Stimulated activated CD4-positive, alpha-beta T cell treated with anti-CD3 and anti-CD28 coated beads, Interleukin-4, amount 100 ng/mL, for 48 hours (primary cell): ENCODE measurements at places on chromosomes 12 and 14.

- no peak for DNase-seq
These were observed 23.1 kb downstream of the VASH1 start for GRCh38 chr14:76784266-76784874.

DNA sequence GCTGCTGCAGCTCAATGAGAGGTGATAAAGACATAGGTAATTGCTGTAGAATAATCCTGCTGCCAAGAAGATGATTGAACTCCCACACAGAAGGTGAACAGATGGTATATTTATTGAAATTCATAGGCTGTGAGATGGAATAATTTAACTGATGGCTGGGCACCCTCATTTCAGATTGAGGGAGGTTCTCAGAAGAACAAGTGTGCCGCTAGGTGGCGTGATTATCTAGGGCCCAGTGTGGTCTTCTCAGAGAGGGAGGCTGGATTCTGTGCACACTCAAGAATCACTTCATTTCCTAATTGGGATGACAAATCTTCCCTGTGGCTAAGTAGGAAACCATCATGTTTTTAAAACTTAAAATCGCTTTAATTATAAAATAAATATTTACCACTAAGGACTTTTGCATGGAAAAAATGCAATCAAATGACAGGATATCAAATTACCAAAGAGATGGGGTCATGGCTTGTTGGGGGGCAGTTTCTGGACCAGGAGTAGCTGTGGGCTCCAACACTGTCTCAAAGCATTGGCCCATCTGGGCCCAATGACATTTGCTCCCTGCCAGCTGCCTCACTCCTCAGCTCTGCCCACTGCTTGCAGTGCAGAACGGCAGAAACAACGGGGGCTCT is 132.3 kb downstream of the SNAPC1 start:
- DNase-seq: peak; percentile 64

DNA sequence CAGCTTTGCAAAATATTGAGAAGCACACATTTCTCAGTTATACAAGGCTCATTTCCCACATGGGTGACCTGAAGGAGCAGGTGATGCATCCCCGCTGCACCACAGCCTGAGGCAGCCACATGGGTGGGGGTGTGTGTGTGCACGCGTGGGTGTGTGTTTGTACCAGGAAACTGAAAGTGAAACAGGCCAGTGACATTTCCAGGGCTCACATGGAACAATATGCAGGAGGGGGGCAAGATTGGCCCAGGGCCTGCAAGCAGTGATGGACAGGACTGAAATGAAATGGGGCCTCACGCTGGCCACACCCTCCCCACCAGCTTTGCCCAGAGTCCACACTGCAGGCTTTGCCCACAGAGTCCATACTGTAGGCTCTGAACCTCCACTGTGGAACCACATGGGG is 154.2 kb upstream of the PARP11 start:
- peak; percentile 49 for DNase-seq

GRCh38 chr12:107372229-107372658 is 278.9 kb upstream of the CRY1 start:
- no peak for DNase-seq

DNA sequence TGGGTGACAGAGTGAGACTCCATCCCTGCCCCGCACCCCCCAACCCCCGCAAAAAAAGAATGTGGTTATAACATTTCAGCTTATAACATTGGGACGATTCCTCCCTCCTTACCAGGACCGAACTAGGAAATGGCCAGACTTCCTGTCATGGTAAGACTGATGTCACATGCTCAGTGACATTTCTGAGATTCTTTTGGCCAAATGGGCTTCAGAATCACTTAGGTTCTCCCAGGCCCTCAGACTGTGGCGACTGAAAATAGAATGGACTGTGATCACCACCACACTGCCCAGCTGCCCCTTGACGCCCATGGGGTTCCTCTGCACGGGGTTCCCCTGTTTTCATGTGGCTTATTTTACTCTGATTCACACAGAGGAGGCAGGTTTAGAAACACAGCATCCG is 115.0 kb upstream of the EVL start:
- no peak for DNase-seq

DNA sequence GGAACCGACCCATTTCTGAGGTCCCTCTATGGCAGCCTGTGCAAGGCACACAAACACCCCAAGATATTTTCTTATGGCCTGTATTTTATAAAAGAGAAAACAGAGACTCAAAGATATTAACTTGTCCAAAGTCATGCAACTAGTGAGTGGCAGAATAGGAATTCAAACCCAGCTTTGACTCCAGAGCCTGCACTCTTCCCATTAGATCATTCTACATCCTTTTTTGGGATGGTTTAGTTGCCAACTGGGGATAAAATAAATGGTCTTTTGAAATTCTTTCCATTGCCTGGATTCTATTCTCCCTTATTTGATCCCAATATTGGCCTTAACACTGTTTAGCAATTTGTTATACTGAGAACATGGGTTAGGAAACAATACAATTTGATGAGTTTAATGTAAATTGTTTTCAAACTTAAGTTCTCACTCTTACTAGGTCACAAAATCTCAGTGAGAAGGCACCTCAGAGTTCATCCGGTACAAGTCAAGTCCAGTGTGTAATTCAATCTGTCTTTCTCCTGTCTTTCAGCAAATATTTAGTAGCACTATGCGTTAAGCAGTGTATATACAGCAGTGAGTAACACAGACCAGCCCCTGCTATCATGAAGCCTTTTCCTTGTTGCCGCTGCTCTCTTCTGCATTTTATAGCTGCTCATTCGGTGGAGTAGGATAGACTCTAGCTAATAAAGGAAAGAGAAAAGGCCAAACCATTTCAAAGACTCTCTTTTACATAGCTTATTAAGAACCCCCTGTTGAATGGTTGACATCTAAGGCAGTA is 162.1 kb upstream of the IFNG-AS1 start:
- no peak for DNase-seq

DNA sequence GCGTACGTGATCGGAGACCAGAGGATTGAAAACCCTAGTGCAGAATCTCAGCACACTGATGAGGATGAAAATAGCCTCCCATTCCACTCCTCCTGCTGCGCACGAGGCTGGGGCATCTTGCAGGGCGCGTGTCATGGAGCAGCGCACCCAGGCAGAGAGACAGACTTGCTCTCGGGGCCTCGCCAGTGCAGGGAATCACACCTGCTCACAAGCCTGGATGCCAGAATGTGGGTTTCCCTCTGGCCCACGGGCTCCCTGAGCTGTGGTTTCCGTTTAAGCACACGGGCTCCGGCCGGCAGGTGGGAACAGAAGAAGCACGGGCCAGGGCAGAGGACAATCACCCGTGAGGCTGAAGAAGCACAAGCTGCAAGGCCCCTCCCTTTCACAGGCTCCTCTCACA is 2.0 kb downstream of the FGF6 start:
- no peak for DNase-seq

GRCh38 chr14:64625386-64626232 is 75.8 kb downstream of the PPP1R36 start:
- no peak for DNase-seq

GRCh38 chr12:106767206-106767605 is 7.3 kb upstream of the RIC8B start:
- no peak for DNase-seq

- no peak for DNase-seq
These were observed 197.4 kb downstream of the DUSP6 start for GRCh38 chr12:89154743-89155499.

DNA sequence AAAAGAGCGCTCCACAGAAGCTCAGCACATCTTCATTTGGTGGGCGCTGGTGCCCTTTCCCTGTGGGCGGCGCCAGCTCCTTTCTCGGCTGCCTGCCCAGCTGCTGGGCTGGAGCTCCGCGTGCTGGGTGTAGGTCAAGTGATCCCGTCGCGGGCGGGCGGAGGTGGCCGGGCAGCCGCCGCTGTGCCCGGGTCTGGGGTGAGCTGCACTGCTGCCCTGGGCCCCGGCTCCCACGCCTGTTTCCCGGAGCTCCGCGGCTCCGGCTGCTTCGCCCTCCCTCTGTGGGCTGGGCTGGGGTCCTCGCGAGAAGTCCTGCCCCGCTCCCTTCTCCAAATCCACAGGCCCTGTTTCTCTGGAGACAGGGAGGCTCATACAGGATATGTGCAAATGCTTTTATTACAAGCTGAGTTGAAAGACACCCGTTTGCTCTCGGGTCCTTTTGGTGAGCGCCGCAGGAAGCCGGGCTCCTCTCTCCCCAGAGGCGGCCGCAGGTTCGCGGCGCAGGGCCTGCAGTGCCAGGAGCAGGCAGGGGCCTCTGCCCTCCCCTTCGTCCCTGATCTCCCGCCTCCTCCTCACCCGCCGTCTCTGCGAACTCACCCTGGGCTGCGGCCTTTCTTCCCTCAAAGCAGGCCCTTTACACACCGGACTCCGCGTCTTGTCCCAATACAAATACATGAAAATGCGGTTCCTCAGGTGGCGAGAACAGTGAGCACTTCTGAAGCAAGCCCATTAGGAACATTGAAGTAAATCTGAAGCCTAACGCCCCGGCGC is 67.8 kb upstream of the CAPRIN2 start:
- peak; percentile 8 for DNase-seq

GRCh38 chr12:79302162-79302814 is 388.5 kb downstream of the PAWR start:
- no peak for DNase-seq

DNA sequence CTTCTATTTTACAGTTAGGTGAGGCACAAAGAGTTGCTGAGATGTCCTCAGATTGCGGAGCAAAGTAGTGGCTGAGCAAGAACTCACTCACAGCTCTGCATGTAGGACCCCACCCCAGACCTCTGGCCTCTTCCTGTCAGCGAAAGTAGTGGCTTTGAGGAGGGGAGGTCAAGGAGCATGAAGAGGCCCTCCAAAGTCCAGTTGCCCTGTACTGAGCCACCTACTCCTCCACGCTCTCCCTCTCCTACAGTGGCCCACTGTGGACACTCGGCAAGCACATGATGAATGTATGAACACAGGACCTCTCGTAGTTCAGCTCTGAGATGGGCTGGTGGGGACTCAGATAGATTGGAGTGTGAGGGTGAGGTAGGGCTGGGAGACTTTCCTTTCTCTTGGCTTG is 5.3 kb upstream of the PLEKHH1 start:
- DNase-seq: no peak

- DNase-seq: no peak
These were observed 75.8 kb downstream of the MOK start for GRCh38 chr14:102229071-102229738.

GRCh38 chr12:40258371-40258770 is 33.6 kb downstream of the LRRK2 start:
- no peak for DNase-seq

GRCh38 chr12:31588976-31589375 is 2.0 kb downstream of the DENND5B start:
- no peak for DNase-seq

GRCh38 chr14:35938770-35939169 is 112.6 kb downstream of the BRMS1L start:
- DNase-seq: no peak

DNA sequence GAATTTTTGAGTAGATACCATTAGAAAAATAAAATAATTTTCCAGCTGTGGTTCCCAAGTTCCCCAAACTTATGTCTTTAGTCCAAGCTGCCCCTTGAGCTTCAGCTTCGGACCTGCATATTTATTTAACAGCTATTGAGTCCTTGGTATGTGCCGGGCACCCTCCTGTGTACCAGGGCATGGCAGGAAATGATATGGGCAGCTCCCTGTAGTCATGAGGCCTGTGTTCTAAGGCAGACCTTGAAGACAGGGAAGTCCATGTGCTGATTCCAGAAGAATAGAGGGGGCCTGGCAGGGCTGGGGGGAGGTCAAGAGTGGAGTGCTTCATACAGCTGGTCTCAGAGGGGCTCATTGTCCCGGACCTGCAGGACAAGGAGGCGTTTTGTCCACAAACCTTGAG is 29.2 kb downstream of the TRAF3 start:
- no peak for DNase-seq

DNA sequence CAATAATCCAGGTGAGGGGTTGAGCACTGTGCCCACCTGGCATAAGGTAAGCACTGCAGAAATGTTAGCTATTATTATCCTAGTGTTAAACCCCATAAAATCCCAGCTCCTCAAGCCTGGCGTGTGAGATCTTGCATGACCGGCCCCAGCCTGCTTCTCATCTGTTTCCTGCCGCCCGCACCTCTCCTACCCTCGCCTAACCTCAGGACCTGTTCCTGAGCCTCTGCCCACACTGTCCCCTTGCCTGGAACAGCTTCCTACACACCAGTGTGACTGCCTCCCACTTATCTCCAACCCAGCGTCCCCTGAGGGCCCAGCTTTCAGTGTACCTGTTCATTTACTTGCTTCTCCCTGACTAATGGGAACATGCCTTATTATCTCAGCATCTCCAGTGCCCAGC is 24.7 kb downstream of the ISCA2 start:
- DNase-seq: no peak

GRCh38 chr12:103855896-103856657 is 15.0 kb upstream of the NT5DC3 start:
- no peak for DNase-seq

DNA sequence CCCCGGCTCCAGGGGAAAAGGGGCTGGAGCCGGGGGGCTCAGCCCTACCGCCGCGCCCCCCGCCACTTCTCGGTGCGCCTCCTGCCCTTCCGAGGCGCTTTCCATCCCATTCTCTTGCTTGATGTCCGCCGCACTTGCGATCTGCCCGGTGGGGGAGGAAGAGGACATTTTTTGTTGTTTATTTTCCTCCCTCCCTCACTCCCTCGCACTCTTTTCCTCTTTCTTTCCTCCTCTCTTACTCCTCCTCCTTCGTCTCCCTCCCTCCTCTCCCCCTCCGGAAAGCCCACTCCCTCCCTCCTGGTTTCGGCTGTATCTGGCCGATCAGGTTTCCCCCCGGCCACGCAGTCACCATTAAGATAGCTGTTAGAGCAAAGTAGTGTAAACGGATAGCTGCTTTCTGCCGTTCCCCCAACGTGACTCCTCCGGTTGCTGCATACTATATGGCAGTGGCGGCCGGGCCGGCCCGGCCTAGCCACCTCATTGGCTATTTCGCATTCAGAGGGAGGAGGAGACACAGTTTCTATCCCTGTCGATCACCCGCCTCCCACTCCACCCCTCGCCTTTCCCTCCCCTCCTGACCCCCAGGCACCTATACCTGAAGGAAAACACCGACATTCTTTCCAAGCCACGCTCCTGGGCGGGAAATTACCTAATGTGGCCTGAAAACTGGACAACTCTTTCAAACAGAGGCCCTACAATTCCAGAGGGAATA is at the start of gene SIX4:
Gene SIX4 (minus strand): TSS at position 445 of the 712 bp plus-strand sequence. CDS start 277 bp downstream, at position 168.
- no peak for DNase-seq

GRCh38 chr14:74476607-74477006 is 16.5 kb downstream of the NPC2 start:
- DNase-seq: no peak

DNA sequence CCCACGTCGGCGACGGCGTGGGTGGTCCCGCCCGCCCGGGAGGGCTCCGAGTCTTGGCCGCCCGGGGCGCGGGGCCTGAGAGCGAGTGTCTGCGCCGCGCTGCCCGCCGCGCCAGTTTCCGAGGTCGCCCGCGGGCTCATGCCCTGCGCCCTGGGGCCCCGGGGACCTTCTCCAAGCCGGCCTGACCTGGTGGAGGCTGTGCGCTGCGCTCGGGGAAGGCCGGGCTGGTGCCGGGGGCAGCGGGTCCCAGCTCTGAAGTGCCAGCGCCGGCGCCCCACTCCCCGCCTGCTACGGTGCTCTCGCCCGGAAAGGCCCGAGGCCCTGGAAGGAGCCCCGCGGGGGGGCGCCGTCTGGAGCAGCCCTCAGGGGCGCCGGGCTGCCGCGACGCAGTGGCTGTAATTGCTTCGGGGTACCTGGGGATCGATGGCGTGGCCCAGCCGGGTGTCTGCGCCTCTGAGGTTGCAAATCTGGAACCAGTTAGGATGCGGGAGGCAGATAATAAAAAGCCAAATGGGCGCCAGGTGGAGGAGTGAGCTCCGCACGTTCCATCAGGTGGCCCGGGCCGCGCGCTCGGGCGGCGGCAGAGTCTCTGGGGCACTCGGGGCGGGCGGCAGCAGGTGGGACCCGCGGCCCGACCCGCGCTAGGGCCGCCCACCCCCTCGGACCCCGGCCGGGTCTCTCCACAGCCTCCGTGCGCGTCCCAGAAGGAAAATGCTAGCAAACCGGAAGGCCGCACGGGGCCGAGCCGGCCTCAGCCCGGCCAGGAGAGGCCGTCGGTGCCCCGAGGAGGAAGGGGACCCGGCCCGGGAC is 102.3 kb upstream of the DIO3 start:
- DNase-seq: no peak
